ENCODE measurements at places on chromosomes 1 and 21. TPM values are rescaled to one million over a fixed set of nuclear protein-coding genes. Genes with fewer than 3 reads are reported as not detected.
A peak's percentile ranks its signal among the peaks of the same experiment; 100 is the strongest.

DNA sequence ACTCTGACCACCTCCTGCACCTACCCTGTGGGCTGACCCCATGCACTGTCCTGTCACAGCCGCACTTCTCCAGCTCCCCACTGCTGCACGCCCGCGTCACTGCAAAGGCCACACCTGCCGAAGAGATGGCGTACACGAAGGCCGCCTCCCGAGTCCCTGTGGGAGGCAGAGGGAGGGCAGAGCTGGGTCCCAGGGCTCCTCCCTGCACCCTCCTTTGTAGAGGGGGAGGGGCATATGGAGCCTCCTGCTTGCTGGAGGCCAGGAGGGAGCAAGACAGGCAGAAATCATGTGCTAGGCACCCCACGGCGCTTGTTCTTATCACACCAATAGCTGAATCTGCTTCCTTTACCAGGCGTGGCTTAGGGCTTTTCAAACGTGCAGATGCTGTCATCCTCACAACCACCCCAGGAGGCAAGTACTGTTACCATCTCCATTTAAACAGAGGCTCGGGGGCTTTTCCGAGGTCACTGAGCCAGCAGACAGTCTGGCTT, 21.4 kb downstream of the WNT4 start:
- peaks cover 30% of the 10 kb centered on the region for H3K36me3 ChIP-seq
- no peak for DNase-seq
- H3K4me1 ChIP-seq, result peaks cover 6% of the 10 kb centered on the region
- H3K27ac ChIP-seq, result no peak overlapping the region
- H3K4me3 ChIP-seq, result no peak overlapping the region
- H3K27me3 ChIP-seq, result no peaks in the 10 kb centered on the region

DNA sequence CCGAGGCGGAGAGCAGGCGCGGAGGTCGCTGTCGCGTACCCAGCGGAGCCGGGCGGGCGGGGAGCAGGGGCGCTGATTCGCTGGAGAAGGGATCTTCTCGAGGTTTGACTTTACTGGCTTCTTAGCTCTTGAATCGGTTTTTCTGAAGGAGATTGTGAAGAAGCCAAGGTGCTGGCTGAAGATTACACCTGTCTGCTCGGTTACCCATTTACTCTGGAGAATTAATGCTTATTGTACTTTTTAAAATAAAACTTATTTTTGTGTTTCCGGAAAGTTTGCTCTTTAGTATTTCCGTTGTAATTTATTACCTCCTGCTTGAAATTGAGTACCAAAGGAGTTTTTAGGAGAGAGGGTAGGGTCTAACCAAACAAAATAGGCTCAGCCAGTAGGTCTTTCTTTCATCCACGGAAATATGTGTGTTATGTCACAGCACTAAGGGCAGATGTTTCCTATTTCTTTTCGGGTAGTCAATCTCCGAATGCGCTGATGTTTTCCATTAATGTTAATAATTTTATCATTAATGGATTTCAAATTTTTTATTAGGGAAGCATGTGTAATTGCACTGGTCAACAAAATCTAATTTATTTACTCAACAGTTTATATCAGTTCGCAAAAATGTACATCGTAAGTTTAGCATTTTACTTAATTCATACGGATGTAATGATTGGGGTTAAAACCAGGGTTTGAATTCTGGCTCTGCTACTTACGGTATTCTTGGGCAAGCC, 510 bp upstream of the GNG5 start:
- no peaks in the 10 kb centered on the region for H3K27me3 ChIP-seq
- H3K36me3 ChIP-seq, result no peaks in the 10 kb centered on the region
- peak overlapping the region; percentile 98 for H3K27ac ChIP-seq
- H3K4me3 ChIP-seq, result peak overlapping the region; percentile 86
- no peak for DNase-seq

Gene OR2T2
- polyA plus RNA-seq, result not detected

Gene CAPZB
- 236 TPM for polyA plus RNA-seq

DNA sequence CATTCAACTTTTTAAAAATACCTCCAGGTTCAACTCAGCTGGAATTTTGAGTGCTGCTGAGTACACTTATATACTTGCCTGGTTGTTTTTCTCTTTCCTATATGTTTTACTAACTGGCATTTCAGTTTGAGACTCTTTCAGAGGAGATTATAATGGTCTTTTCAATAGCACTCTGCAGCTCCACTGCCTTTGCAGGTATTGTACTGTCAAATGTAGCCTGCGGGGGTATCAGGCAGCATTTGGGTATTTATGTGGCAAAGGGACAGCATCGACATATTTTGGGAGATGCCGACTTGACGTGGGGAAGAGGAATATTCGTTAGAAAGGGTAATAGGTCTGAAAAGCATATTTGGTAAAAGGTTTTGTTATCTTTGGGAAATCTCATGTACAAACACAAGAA, 11.1 kb upstream of the TGFBR3 start:
- no peaks in the 10 kb centered on the region for H3K27me3 ChIP-seq
- no peak for DNase-seq
- H3K4me3 ChIP-seq, result no peak overlapping the region
- H3K27ac ChIP-seq, result no peak overlapping the region

Gene TIAM1
- polyA plus RNA-seq, result 0.97 TPM

DNA sequence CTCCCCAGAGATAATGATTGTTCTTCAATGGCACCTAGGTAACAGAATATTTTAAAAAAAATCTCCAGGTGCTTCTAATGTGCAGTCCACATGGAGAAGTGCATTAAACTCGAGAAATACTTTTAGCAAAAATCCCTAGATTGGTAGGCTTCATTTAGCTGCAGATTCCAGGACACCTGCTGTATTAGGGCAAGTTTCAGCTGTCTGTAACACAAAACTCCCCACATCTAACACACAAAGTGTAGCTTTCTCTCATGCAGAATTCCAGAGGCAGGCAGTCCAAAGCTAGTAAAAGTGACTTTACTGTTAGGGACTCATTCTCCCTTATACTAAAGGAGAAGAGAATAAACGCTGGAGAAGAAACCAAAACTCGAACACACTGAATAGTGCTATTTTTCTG, 1414.3 kb upstream of the B3GALT2 start:
- H3K27me3 ChIP-seq, result no peaks in the 10 kb centered on the region
- H3K4me3 ChIP-seq, result no peak overlapping the region
- H3K36me3 ChIP-seq, result no peaks in the 10 kb centered on the region

- H3K27ac ChIP-seq, result no peak overlapping the region
- no peak overlapping the region for H3K4me3 ChIP-seq
- H3K36me3 ChIP-seq, result no peaks in the 10 kb centered on the region
- DNase-seq, result no peak
- no peaks in the 10 kb centered on the region for H3K4me1 ChIP-seq
- H3K27me3 ChIP-seq, result no peaks in the 10 kb centered on the region
Observed at GRCh38 chr1:9700340-9700739, 48.8 kb downstream of the PIK3CD start.

Gene ZNF695
- polyA plus RNA-seq, result 0.01 TPM

DNA sequence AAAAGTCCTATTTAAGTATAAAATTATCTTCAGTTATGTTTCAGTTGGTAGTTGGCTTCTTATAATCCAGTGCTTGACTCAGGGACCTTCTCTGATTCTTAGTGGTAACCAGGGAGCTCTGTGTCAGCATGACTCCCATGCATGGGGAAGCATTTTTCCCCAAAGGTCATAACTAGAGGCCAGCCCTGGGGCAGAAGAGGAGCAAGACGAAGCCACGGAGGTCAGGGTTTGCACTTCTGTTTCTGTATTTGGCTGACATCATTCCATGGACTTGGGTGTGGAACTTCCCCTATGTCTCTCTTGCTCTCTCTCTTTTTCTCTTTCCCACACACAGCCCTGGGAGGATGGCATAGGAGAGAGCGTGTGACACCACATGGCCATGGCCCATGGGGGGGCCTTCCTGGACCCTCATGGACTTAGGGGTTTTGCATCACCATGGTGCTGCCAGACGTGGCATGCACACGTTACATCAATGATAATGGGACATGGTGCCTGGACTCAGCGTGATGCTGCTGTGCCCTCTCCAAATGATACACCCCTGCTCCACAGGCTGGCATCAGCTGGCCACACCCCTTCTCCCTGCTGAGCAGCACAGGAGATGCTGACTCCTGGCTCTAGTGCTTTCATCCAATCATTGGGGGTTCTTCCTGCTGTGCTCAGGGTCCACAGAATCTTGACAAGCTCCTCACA, 260.5 kb downstream of the KCNJ6 start:
- H3K4me1 ChIP-seq, result peaks cover 17% of the 10 kb centered on the region
- no peak overlapping the region for H3K4me3 ChIP-seq
- H3K27me3 ChIP-seq, result no peaks in the 10 kb centered on the region
- H3K27ac ChIP-seq, result no peak overlapping the region
- no peak for DNase-seq

DNA sequence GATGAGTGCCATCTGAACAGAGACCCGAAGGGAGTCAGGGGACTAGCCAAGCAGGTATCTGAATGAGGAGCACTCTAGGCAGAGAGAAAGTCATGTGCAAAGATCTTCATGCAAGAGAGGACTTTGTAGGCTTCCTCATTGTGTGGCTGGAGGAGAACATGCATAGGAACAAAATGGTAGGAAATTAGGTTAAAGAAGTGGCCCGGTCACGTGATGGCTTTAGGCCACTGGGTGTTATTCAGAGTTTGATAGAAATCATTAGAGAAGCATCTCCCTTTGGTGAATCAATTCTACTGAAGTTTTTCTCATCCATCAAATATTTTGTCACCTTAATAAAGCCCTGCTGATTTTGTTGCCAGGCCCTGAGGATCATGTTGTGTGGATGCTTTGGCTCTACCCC, 45.8 kb upstream of the KCTD3 start:
- DNase-seq, result no peak
- no peaks in the 10 kb centered on the region for H3K4me1 ChIP-seq
- no peak overlapping the region for H3K27ac ChIP-seq
- no peaks in the 10 kb centered on the region for H3K36me3 ChIP-seq
- no peaks in the 10 kb centered on the region for H3K27me3 ChIP-seq
- H3K4me3 ChIP-seq, result no peak overlapping the region

DNA sequence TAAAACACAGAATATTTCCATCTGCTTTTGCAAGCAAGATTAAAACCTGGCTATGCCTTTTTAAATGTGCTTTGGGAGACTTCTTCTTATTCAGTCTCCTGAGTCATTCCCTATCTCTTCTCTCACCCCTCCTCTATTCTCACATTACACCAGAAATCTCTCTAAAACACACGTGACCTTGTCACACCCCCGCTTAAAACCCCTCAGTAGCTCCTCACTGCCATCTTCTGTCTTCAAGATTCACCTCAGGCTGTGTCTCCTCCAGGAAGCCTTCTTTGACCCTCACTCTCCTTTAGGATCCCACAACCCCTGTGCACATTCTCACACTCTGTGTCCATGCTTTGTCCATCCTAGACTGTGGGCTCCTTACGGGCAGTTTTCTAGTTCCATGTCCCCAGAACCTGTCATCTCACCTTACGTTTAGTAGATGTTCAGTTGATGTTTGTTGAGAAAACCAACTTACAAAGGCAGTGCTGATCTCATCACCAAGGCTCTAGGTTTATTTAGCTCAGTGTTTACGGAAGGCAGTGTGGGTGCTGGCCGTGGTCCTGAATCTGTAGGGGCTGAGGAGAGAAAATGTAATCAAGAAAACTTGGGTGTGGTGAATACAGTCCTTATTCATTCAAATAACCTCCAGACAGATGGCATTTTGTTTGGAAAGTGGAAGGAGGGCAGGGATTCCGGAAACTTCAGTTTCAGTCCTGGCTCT, 143.5 kb downstream of the DMRTA2 start:
- H3K4me3 ChIP-seq, result no peak overlapping the region
- H3K36me3 ChIP-seq, result no peaks in the 10 kb centered on the region
- peak; percentile 12 for DNase-seq
- H3K4me1 ChIP-seq, result no peaks in the 10 kb centered on the region
- peaks cover 24% of the 10 kb centered on the region for H3K27me3 ChIP-seq

Gene PATJ
- 3.7 TPM for polyA plus RNA-seq

GRCh38 chr1:158285756-158286241, 3.9 kb upstream of the CD1C start:
- H3K4me3 ChIP-seq, result no peak overlapping the region
- no peak for DNase-seq
- H3K4me1 ChIP-seq, result no peaks in the 10 kb centered on the region
- no peaks in the 10 kb centered on the region for H3K36me3 ChIP-seq
- H3K27me3 ChIP-seq, result peaks cover 5% of the 10 kb centered on the region
